Dermis blood vessel endothelial cell (primary cell): ENCODE measurements at places on chromosomes 1 and 21. TPM values are rescaled to one million over a fixed set of nuclear protein-coding genes. Genes with fewer than 3 reads are reported as not detected.

GRCh38 chr1:203361945-203362719 lies 11.2 kb upstream of the FMOD start:
- no peak for DNase-seq

GRCh38 chr1:96445302-96445701 lies 276.3 kb upstream of the PTBP2 start:
- no peak for DNase-seq

ETNK2 gene
- total RNA-seq = 9.9 and 10.7 TPM in 2 replicates

DNA sequence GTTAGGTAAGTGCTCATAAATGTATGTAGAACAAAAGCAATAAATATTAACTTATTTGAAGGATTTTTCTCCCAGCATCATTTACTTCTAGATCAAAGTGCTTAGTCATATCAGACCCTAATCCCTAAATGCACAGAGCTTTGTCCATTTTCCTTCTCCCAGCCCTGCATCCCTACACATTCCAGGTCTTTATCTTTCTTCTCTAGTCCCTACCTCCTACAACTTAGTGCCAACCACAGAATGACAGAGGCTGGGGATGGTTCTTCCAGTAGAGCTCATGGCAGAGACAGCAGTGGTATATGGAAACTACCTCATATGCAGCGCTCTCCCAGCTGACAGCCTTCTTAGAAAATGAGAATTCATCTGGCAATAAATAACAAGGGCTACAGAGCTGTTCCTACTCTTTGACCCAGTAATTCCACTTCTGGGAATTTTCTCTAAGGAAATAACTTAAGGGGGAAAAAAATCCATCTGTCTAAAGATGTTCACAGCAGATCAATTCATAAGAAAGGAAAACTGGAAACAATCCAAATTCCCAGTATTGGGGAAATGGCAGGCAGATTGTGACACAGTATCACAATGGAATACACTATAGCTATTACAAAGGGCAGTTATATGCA lies 62.9 kb upstream of the ROR1 start:
- DNase-seq = peak; percentile 20

GRCh38 chr1:154258784-154259183 lies 13.6 kb upstream of the HAX1 start:
- DNase-seq = no peak

GRCh38 chr1:62530516-62531154 lies 66.7 kb upstream of the ANGPTL3 start:
- DNase-seq = peak; percentile 66

SPATA17 gene
- 0.05 TPM in 1 of 2 replicates, not detected in the other for total RNA-seq

DNA sequence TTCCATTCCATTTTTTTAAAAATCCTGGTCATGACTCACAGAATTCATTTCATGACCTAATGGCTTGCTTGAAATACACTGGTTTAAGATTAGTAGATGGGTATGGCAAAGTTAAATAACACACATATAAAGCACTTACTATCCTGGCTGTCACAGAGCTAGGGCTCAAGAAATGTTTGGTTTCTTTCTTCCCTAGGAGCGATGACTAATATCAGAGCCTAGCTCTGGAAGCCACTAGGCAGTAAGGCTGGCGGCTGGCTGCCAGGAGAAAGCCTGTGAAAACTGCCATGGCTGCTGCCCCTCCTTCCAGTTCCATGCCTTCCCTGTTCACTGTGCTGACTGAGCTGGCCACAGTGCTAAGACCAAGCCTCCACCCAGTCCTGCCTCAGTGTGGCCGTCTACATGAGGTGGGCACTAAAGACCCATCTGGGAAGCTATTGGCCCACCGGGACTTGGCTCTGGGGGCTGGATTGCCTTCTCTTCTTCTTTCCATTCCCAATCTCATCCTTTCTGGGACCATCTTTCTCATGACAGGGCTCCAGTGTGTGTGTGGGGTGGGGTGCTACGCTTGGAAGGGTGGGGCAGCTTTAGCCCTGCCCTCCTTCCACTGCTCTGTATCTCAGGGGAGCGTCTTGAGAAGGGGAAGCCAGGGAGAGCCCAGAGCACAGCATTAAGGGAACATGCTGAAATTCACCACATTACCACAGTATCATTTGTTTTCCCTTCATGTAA lies 10.8 kb upstream of the ASCL5 start:
- peak; percentile 19 for DNase-seq

DNA sequence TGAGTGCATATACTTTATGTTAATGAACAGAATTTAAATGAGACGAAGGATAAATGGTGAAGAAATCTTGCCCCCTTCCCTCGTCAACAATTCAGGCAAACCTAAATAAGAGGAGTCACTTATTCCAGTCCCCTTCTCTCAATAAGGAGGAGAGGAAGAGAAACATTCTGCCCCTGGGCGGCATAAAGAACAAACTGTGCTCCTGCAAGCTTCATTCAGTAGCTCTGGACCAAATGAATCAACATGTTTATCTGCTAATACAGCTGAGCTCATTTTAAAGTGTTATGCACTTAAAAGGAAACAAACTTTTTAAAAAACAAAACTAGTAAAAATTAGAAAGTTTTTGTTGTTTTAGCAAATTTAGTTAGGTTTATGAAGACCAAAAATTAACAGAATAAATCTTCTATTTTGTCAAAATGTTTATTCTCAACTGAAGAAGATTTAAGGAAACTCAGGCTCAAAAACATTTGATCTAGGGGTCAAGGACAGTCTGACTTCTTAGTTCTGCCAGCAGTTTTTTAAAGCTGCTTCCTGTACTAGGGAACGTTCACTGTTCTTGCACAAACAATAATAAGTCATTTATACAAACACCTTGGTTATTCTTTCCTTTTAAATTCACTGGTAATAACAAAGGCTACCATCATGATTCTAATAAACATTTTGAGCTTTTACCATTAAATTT lies 58.3 kb downstream of the AKT3 start:
- peak; percentile 75 for DNase-seq

DNA sequence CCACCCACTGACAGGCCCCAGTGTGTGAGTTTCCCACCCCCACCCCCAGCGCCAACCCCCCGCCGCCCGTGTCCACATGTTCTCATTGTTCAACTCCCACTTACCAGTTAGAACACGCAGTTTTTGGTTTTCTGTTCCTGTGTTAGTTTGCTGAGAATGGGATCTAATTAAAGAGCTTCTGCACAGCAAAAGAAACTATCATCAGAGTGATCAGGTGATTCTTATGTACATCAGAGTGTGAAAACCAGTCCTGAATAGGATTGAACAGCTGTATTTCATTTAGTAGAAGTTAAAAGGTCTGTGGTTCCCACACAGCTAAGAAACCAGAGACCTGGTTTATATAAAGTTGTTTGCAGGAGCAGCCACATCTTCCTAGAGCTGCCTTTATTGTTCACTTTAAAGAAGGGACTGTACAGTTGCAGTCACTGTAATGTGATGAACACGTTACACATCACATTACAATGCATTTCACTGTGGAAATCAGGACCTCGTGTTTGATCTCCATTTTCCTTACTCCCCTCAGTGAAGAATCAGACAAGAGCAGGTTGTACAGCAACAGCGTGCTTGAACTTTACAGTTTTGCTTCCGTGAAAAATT lies 1.2 kb downstream of the GBP6 start:
- DNase-seq = no peak

GRCh38 chr1:26127235-26128163 lies 15.9 kb downstream of the PDIK1L start:
- peak; percentile 42 for DNase-seq

GRCh38 chr21:36430841-36431240 lies 45.6 kb downstream of the CHAF1B start:
- peak; percentile 60 for DNase-seq
